Prostate gland (tissue), 2 donors: ENCODE measurements at places on chromosomes 3 and 15. TPM values are rescaled to one million over a fixed set of nuclear protein-coding genes. Genes with fewer than 3 reads are reported as not detected.

NEO1 gene
- total RNA-seq: 80.7 TPM

SLC22A13 gene
- 1.6 TPM for total RNA-seq

SCN5A gene
- 0.23 TPM for total RNA-seq

NMNAT3 gene
- total RNA-seq: 11.9 TPM

ACTC1 gene
- total RNA-seq: 9.6 TPM

MAP6D1 gene
- 17.3 TPM for total RNA-seq

KNL1 gene
- 1.6 TPM for total RNA-seq

ICE2 gene
- total RNA-seq: 34.5 TPM

ARGFX gene
- not detected for total RNA-seq

ITIH4 gene
- 5.5 TPM for total RNA-seq

OR5AC2 gene
- total RNA-seq: not detected

NPAP1 gene
- total RNA-seq: not detected

EXD1 gene
- total RNA-seq: 5.3 TPM

RBPMS2 gene
- total RNA-seq: 14.0 TPM

TMC3 gene
- total RNA-seq: 0.14 TPM

SI gene
- total RNA-seq: 0.96 TPM

IQCB1 gene
- total RNA-seq: 17.9 TPM

GOLGA8K gene
- 5.2 TPM for total RNA-seq

SYNPR gene
- total RNA-seq: not detected

NCK1 gene
- total RNA-seq: 23.3 TPM

GP5 gene
- total RNA-seq: not detected

SLC24A5 gene
- total RNA-seq: not detected

CLDN1 gene
- total RNA-seq: 52.3 TPM

SCAANT1 gene
- not detected for total RNA-seq

SLC28A1 gene
- total RNA-seq: not detected

PIGZ gene
- total RNA-seq: 11.3 TPM

MUC20 gene
- total RNA-seq: 17.9 TPM

WWTR1 gene
- 79.4 TPM for total RNA-seq

AGBL1 gene
- total RNA-seq: 0.91 TPM

ARHGEF26 gene
- 15.4 TPM for total RNA-seq

SCAMP5 gene
- total RNA-seq: 6.1 TPM

SLC12A1 gene
- not detected for total RNA-seq

ITGB5 gene
- 154 TPM for total RNA-seq

CCDC66 gene
- total RNA-seq: 12.3 TPM

COX5A gene
- 93.3 TPM for total RNA-seq

SERPINI2 gene
- total RNA-seq: not detected

IL12A gene
- 1.3 TPM for total RNA-seq

HRH1 gene
- total RNA-seq: 0.50 TPM

ACP3 gene
- 1,778 TPM for total RNA-seq

HRG gene
- not detected for total RNA-seq

AP3B2 gene
- total RNA-seq: 9.3 TPM

MYH15 gene
- 0.68 TPM for total RNA-seq

THRB gene
- total RNA-seq: 13.0 TPM

MFSD1 gene
- 58.6 TPM for total RNA-seq

LCTL gene
- not detected for total RNA-seq

AMIGO3 gene
- 12.4 TPM for total RNA-seq

SEMA5B gene
- 2.9 TPM for total RNA-seq

AHSG gene
- total RNA-seq: not detected

SLC28A2 gene
- total RNA-seq: not detected

CFAP20DC gene
- 0.36 TPM for total RNA-seq

GOLGA6L7 gene
- 2.7 TPM for total RNA-seq

CHRD gene
- total RNA-seq: 8.0 TPM
